ENCODE measurements at places on chromosomes 7 and 10.

GRCh38 chr10:10927608-10928007 lies 90.1 kb upstream of the CELF2 start:
- no peak for DNase-seq

DNA sequence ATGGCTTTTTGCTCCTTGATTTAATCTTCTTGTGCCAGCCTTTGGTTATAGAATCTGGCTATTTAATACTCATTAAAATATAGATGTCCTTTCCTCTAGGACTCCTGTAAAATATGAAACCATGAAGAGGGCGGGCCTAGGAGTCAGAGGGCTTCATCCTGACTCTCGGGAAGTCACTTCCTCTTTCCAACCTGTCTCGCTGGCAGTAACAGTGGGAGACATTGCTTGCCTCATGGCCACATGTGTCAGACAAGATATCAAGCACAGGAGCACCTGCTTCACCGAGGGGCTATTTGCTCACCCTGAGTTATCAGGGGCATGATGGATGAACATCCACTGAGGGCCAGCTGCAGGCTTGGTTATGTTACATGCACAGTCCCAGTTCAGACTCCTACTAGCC lies 31.0 kb downstream of the SLIT1 start:
- DNase-seq: no peak

DNA sequence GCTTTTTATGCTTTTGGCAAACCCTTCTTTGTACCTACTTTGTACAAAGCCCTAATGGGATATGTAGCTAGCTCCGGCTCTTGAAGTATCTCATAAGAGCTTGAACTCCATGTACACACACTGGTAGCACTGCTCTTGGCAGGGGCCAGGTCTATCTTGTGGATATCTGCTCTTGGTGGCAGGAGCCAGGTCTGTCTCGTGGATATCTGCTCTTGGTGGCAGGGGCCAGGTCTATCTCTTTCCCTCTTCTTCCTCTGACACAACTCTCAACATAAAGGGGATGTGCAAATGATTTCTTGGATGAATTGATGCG lies 91.9 kb downstream of the WNT2 start:
- no peak for DNase-seq

DNA sequence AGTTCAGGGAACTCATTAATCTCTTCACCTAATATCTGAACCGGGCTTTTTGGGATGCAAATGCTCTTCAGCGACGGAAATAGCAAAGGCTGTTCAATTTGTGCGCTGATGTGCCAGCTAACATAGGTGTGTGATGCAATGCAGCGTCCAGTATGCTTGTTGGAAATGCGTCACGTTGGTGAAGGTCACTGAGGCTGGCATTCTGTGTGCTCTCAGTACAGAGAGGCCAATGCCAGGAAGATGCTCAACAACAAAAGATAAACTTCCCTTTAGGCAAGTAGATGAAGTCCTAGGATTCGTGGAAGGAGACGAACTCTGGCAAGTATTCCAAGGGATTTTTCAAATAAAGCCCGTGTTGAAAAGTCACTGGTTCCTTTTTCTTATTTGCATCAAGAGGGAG lies 649.5 kb upstream of the MKI67 start:
- no peak for DNase-seq

DNA sequence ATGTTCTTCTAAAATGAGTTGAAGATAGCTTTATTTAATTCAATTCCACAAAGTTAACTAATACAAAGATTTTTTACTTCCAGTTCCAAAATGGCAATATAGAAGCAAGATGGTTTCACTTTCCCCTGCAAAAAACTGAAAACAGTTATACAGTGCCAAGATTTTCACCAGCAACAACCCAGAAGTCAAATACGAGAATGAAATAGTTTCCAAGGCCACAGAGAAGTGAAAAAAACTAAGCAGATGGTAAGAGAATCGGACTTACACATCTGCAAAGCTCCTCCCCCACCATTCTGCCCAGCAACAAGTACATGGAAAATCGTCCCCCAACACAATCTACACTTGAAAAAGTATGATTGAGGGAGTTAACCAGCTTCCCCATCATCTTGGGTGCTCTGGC lies 30.3 kb upstream of the KEL start:
- no peak for DNase-seq

Data from Ammon's horn (tissue), 1 donor.